ENCODE measurements at places on chromosomes 7 and 10. TPM values are rescaled to one million over a fixed set of nuclear protein-coding genes. Genes with fewer than 3 reads are reported as not detected.

The ATOH7 gene
- total RNA-seq, result not detected

The PRF1 gene
- total RNA-seq, result not detected

The CDHR1 gene
- not detected for total RNA-seq

The AKR1D1 gene
- not detected for total RNA-seq

The CCDC146 gene
- total RNA-seq, result 2.1 TPM

The CDK6 gene
- 16.4 TPM for total RNA-seq

The DYNC1I1 gene
- 0.17 TPM for total RNA-seq

Measured in bronchial smooth muscle cell (primary cell).